Calu3 (cell line): ENCODE measurements at places on chromosomes 1 and 21.

GRCh38 chr1:231778009-231778719, 151.6 kb downstream of the DISC1 start:
- peak; percentile 78 for DNase-seq

DNA sequence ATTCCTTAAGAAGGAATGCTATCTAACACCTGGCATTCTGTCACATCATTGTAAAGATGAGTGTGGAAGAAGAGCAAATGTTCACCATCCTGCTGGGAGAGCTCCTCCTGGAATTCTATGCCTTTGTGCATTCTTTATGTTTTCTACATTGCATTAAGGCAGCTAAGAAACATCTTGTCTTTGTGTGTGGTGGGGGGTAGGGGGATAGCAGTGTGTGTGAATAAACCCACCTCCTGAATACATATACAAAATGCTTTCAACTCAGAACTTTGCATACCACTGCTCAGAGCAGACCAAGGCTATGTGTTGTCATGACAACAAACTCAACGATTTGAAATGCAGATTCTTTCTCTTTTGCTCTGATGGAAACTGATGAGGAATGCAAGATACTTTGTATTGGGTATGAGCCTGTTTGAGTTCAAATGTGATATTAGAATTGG, 193.6 kb upstream of the KAZN start:
- DNase-seq, result no peak

DNA sequence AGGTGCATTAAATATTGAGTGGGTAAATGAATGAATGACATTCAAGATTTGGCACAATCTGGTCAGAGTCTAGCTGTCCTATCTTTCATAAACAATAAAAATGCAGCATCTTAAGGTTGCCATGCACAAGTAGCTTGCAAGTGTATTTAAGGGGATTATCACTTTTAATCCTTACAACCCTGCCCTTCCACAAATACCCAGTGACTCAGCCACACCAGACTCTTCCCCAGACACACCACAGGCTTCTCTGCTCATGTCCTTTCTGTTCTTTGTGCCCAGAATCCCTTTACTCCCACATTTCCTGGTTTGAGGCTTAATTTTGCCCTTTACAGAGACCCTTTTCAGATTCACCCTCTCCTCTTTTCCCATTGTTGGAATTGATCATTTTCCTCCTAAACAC, 59.8 kb downstream of the KIRREL1 start:
- DNase-seq, result no peak

DNA sequence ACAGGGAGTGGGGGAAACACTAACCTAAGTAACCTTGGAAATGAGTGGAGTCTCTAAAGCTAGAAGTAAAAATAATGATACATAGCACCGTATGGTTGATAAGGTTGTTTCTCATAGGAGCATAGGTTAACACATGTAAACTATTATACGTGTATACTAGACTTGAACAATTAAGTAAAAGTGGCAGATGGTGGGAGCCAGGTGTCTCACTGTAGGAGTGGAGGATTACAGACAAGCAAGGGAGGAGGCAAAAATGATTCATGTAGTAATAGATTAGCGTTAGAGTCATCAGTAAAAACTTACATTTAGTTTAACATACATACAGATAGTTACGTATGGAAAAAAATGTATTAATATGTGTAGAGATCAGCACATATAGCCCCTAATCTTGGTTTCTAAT, 138.4 kb upstream of the DSCAM start:
- no peak for DNase-seq

DNA sequence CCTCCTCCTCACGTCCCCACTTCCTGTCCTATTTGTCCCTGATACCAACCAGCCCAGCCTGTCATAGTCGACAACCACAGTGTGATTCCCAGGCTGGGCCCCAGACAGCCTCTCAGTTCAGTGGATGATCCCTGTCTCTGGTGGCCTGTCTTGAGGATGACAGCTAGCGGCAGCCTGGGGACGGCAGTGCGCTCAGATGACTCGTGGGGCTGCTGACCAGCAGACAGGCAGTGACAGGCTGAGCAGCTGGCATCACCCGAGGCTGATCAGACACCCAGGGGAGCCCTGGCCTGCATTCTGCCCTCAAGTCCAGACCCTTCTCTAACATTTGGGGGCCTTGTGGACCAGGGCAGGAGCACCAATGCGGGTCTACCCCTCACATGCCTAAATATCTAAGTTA, 21.0 kb downstream of the NKAIN1 start:
- no peak for DNase-seq

GRCh38 chr1:24909388-24909898, 20.6 kb downstream of the RUNX3 start:
- peak; percentile 40 for DNase-seq

DNA sequence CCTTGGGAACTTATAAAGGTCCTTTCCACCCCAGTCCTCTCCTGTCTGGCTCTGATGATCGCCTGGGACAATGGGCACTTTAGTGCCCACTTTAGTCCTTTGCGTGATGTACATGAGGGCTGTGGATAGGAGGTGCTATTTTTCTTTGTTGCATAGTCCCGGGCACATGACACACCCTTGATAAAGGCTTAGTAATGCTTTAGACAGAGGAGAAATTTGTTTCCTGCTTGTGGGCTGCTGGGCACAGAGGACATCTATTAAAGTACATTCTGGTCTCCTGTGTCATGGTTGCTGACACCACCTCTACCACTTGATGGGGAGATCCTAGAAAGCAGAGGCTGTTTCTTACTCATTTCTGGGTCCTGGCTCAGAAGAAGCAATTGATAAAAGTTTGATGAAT, 5.4 kb upstream of the KNCN start:
- peak; percentile 33 for DNase-seq

- DNase-seq, result no peak
Measured at GRCh38 chr1:116254776-116255175, 118.3 kb upstream of the ATP1A1 start.

DNA sequence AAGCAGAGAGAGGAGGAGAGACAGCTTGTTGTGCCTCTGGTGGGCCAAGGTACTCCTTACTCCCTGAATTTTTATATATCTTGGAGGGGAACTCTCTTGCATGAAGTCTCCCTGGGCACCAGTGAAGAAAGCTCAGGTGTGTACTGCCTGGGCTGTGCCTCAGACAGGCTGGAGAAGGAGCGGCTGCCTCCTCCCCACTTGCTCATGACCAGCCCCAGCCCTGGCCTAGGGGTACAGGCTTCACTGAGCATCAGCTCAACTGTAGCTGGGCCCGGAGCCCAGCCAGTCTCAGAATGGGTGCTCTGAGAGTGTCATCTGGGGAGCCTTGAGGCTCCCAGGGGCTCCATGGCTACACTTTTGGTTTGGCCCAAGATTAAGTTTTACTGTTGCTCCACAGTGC, 44.8 kb upstream of the TENT5C start:
- DNase-seq, result no peak

DNA sequence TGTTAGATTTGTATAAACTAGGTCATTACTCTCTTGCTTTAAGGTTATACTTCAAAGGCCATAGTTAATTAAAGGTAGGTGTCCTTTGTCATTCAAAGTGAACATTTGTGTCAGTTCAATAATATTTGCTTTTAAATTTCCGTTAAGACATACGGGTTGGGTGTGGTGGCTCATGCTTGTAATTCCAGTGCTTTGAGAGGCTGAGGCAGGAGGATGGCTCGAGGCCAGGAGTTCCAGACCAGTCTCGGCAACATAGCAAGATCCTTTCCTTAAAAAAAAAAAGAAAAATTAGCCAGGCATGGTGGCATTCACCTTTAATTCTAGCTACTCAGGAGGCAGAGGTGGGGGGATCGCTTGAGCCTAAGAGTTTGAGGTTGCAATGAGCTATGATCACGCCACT, 80.4 kb downstream of the KIF26B start:
- DNase-seq, result no peak

DNA sequence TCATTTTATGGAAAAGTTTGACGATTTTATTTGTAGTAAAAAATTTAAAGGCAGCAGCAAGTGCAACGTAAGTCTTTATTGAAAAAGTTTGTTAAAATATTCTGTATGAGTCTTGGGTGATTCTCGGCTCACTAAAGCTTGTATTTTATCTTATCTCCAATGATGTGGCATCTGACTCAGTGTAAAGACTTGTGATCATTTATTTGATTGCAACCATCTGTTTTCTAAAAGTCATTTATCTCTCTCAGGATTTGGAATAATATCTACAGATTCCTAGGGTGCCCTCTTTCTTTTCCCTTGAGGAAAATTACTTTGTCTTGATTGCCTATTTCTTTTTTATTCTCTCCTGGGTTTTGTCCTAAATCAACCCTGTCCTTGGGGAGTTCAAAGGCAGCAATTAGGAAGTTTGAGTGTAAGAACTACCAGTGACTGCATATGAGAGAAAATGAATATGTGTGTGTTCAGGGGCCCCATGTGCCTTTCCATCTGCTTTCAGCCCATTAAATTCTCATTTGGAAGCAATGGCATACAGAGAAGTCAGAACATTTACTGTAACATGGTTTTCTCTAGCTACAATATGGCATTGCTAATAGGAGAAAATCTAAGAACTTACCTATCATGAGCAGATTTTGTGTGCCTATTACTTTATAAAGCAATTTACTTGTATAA, 575.0 kb upstream of the CHRM3 start:
- DNase-seq, result no peak

- no peak for DNase-seq
Measured at GRCh38 chr1:226519716-226520598, 28.6 kb upstream of the STUM start.

DNA sequence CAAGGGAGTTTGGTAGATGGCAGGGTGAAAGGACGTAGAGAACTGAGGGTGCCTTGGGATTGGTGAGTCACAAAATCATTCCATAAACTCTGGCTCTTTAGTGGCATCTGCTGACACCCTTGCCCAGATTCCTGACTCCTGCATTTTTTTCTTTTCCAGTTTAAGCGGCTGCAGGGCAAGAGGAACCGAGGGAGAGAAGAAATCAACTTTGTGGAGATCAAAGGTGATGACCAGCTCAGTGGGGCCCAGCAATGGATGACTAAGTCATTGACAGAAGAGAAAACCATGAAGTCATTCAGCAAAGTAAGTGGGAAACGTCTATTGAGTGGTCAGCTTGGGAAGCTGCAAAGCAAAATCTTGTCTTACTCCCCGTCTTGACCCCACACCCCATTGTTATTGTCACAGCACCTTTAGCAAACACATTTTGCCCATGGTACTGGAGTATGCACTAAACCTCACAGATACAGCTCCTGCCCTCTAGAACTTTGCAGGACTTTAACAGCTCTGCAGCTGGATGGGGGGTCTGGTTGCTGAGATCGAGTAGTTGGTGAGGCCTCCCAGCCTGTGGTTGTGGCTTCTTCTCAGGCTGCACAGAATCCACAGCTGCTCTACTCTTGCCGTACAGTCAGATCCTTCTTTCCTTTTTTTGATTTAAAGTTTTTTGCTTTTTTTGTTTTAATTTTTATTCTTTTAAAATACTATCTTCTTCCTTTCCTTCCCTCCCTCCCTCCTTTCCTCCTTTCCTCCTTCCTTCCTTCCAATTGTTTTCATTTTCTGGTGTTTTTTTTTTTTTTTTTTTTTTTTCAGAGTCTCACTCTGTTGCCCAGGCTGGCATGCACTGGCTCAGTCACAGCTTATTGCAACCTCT, 21.9 kb downstream of the SH2D2A start:
- no peak for DNase-seq

GRCh38 chr1:179083533-179083932, 1.7 kb downstream of the TOR3A start:
- no peak for DNase-seq

- no peak for DNase-seq
Measured at GRCh38 chr1:180722586-180722985, 90.8 kb downstream of the XPR1 start.

- DNase-seq, result no peak
Measured at GRCh38 chr1:174243451-174244000, 84.2 kb downstream of the RABGAP1L start.

GRCh38 chr1:44271646-44272045, 58.4 kb downstream of the DMAP1 start:
- DNase-seq, result no peak

GRCh38 chr1:4595341-4596225, 58.8 kb upstream of the AJAP1 start:
- DNase-seq, result no peak

- DNase-seq, result no peak
Measured at GRCh38 chr1:207649865-207650580, 5.1 kb downstream of the CR1L start.

GRCh38 chr1:1073743-1074587, at the start of gene RNF223:
Gene RNF223 (minus strand): TSS chr1:1074306. CDS start chr1:1072566, 1,740 bp downstream.
- DNase-seq, result peak; percentile 94

DNA sequence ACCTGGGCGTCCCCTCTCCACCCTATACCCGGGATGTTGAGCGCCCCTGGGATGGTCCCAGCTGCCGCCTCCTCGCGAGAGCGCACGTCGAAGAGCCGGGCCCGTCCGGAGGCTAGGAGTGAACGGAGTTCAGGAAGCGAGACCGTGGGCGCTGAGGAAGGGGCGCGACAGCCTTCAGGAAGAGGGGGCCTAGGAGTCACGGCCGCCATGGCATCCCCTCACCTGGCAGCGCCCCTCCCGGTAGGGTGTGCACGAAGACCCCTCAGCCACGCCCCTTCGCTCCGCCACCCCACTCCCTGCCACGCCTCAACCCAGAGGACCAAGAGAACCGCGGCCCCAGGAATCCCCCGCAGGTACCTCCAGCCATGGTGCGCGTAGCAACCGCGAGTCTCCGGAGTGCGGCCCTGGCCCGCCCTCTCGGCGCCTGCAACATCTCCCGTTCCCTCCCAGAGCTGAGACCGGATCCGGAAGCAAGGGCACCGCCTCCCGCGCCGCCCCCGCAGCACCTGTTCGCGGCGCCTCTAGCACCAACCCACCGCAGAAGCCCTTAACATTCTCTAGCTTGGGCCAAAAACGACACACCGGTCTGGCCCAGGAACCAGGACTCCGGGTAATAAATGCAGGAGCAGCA, at the start of gene TSTD1:
Gene TSTD1, minus strand, starts transcription at position 442 of the 631 bp plus-strand sequence. Its CDS starts 75 bp downstream, at position 367.
- DNase-seq, result peak; percentile 85

GRCh38 chr1:214327514-214327913, 46.6 kb downstream of the SMYD2 start:
- no peak for DNase-seq

DNA sequence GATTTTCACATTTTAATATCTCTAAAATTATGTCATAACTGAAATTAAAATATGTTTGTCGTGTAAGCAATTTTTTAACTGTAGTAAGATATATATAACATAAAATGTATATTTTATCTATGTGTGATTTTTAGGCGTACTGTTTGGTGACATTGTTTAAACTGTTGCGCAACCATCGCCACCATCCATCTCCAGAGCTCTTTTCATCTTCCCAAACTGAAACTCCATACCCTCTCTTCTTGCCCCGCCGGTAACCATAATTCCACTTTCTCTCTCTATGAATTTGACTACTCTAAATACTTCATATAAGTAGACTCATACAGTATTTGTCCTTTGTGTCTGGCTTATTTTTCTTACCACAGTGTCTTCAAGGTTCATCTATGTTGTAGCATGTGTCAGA, 66.4 kb downstream of the DDX20 start:
- no peak for DNase-seq

GRCh38 chr1:229839800-229840199, 213.8 kb downstream of the URB2 start:
- no peak for DNase-seq

DNA sequence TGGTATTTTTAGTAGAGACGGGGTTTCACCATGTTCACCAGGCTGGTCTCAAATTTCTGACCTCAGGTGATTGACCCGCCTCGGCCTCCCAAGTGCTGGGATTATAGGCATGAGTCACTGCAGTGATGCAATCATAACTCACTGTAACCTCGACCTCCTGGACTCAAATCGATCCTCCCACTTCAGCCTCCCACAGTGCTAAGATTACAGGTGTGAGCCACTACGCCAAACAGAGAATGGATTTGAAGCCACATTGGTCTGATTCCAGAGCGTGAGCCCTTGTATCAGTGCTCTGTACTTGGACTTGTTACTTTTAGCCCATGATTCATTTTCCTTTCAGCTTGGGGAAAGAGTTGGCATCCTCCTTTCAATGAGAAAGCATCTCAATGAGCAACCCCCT, 14.9 kb upstream of the ZNF683 start:
- DNase-seq, result peak; percentile 62
